Activated CD4-positive, alpha-beta memory T cell treated with anti-CD3 and anti-CD28 coated beads for 36 hours (primary cell): ENCODE measurements at places on chromosomes 16 and 17. TPM values are rescaled to one million over a fixed set of nuclear protein-coding genes. Genes with fewer than 3 reads are reported as not detected.

GRCh38 chr17:17362540-17362930 is 59.4 kb downstream of the NT5M start:
- no peak for DNase-seq

DNA sequence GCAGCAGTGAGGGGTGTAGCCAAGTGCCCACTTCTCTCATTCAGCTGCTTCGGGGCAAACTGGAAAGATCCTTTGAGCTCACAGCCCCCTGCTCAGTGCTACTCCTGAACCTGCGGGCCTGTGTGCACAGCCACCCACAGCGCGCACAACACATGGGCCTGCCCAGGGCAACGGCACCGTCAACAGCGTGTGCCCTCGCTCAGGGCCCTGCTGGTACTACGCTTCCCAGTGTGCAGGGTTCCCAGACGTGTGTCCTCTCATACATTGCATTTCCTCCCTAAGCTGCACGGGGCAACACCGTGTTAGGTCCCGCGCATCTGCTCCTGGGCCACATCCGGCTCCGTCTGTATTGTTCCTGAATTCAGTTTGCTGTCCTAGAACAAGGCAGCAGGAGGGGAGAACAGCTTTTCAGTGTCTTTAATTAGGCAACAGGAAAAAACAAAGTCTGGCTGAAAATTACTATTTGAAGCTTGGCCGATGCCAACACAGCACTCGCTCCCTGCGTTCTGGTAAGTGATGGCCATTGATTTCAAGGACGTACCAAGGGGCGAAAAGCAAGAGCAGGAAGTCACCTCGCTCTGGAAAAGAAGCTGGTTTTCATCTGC is 15.2 kb downstream of the MRM3 start:
- no peak for DNase-seq

Gene MYH11
- total RNA-seq = 0.07 TPM

DNA sequence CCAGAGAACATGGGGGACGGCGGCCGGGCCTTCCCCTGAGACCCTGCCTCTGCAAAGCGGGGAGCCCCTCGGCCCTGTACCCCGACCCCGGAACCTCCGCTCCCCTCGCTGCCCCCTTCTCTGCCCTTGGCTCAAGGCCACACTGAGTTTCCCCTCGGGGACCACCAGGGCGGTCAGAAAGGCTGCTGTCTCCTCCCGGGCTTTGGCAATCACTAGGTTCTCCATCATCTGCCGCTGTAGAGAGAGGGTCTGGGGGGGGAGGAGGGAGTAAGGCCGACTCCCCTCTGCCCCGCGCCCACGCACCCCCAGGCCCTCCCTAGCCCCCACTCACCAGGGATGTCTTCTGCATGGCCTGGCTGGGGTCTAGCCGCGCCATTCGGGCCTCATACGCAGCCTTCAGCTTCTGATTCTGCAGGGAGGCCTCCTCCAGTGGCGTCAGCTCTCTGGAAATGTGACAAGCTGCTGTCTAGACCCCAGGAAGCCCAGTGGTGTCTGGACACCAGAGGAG is 8.4 kb downstream of the VPS9D1 start:
- no peak for DNase-seq

DNA sequence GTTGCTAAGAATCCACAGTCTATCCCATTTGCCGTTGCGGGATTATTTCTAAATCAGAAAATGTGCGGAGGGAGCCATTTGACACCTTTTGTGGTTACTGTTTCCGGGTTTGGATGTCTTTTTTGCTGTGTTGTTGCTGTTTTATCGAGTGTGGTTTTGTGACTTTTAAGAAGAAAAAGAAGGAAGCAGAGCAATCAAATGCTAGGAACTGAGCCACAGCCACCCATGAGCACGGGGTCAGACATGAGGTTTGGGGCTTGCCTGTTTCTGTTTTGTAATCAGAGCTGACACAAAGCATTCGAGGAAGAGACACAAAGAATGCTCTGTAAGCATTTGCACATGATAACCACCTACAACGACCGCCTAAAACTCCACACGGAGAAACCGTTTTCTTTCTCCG is 53.1 kb upstream of the CHMP6 start:
- peak; percentile 77 for DNase-seq

- no peak for DNase-seq
Observed at GRCh38 chr16:84931506-84931905, 79.8 kb downstream of the ZDHHC7 start.

GRCh38 chr17:36501351-36501750 is 14.9 kb downstream of the ZNHIT3 start:
- no peak for DNase-seq

Gene NHLRC4
- total RNA-seq = 0.45 TPM

DNA sequence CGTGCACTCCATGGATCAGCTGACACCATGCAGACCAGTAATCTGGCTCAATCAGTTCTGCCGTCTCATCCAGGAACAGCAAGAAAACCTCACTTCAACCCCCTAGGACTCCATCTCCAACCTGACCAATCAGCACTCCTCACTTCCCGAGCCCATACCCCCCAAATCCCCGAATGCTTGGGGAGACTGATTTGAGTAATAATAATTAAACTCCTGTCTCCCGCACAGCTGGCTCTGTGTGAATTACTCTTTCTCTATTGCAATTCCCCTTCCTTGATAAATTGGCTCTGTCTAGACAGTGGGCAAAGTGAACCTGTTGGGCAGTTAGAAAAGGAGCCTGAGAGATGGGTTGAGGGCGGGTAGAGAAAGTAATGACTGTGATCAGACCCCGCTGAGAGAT is 320.0 kb downstream of the HAPSTR1 start:
- DNase-seq = no peak

DNA sequence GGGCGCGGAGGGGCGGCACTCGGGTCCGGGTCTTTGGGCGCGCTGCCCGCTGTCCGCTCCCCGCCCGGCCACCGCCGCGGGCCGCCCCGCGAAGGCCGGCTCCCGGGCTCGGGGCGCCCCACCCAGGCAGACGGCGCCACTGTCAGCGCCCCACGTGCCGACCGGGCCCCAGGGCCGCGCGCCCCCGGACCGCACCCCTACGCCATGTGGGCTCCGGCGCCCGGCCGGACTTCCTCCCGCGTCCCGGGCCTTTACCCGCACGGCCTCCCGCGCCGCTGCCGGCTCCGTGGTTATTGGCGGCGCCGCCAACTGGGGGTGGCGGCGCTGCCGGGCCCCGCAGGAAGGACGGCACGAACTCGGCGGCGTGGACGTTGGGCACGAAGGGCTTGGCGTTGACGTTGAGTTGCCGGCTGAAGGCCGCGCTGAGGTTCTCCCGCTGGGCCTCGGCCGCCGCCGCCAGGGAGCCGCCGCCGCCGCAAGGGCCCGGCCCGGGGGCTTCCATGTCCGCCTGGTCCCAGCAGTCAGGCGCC is 577 bp downstream of the GSPT1 start:
- peak; percentile 47 for DNase-seq

GRCh38 chr17:43949781-43950180 is 4.0 kb downstream of the PYY start:
- no peak for DNase-seq

- DNase-seq = no peak
Observed at GRCh38 chr16:69346683-69347082, 4.9 kb downstream of the TMED6 start.

Gene BFAR
- total RNA-seq = 46.5 TPM

Gene SYNGR3
- 12.4 TPM for total RNA-seq

- DNase-seq = peak; percentile 68
Observed at GRCh38 chr17:21288571-21289017, 4.1 kb downstream of the MAP2K3 start.

DNA sequence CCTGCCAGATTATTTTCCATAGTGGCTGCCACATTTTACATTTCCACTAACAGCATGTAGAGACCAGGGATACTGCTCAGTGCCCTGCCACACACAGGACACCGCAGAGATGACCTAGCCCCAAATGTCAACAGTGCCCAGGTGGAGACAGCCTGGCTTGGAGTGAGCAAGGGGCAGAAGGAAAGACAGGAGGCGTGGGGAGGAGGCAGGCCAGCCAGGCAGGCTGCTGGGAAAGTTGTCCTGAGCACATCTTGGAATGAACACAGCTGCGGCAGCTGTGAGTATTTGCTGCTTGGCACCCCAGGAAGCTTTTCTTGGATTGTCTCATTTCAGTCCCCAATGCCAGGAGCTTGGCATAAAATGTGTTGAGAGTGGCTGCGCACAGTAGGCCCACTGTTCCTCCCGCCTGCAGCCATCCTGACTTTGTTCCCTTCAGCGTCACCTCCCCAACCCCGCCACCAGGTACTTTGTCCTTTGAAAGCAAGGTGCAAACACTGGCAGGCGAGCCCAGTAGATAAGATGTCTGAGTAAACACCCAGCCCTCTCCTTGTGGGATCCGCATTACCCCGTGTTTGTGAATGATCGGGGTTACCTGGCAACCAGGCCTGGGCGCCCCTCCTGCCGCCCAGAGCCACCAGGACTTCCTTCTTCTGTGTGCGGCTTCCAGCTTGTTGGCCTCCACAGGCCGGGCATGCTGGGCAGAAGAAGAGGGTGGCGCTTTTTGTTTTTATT is 114.0 kb downstream of the CMIP start:
- DNase-seq = no peak

- peak; percentile 68 for DNase-seq
Observed at GRCh38 chr17:42531455-42532354, 4.3 kb upstream of the NAGLU start.

DNA sequence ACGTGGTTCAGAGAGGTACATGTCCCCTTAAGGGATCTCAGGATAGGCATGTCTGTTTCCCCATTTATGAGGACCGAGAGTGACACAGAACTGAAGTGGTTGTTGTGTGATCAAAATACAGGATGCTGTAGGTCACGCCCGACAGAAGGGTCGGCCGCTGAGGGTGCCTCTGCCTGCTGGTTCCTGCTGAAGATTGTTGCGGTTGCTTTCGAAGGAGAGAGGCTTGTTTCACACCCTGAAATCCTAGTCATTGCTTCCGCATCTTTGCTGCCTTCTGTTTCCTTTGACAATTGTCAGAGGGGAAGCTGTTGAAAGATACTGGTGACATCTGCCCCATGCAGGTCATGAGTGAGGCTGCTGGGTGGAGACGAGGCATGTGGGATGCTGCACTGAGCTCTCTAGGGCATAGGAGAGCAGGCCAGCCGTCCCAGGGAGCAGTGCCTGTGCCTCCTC is 3.8 kb upstream of the NAT9 start:
- peak; percentile 87 for DNase-seq

GRCh38 chr17:50668025-50668837 is 33.5 kb downstream of the ABCC3 start:
- DNase-seq = no peak

DNA sequence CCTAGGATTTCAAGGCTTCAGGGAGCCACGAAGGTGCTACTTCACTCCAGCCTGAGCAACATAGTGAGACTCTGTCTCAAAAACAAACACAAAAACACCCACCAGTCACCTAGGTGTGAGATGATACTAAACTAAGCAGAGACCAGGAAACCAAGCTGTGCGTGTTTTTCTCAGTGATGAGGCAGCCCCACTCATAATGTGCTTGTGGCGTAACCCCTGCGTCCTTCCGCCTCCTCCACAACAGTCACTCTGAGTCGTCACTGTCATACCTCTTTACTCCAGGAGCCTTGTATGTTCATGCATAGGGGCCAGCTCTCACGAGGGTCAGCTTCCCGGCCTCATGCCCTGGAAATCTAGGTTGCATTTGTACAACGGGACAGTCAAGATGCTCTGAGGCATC is 31.1 kb upstream of the SLC47A1 start:
- peak; percentile 81 for DNase-seq
